ENCODE measurements at places on chromosomes 6 and 20. TPM values are rescaled to one million over a fixed set of nuclear protein-coding genes. Genes with fewer than 3 reads are reported as not detected.

WFDC5 gene
- not detected for total RNA-seq

TFAP2C gene
- total RNA-seq: not detected

AKAP7 gene
- 5.7 TPM for total RNA-seq

SLC26A8 gene
- total RNA-seq: not detected

MCCD1 gene
- not detected for total RNA-seq

TMEM200A gene
- 5.0 TPM for total RNA-seq

WFDC10B gene
- not detected for total RNA-seq
